ENCODE measurements at places on chromosomes 11 and 22.

DNA sequence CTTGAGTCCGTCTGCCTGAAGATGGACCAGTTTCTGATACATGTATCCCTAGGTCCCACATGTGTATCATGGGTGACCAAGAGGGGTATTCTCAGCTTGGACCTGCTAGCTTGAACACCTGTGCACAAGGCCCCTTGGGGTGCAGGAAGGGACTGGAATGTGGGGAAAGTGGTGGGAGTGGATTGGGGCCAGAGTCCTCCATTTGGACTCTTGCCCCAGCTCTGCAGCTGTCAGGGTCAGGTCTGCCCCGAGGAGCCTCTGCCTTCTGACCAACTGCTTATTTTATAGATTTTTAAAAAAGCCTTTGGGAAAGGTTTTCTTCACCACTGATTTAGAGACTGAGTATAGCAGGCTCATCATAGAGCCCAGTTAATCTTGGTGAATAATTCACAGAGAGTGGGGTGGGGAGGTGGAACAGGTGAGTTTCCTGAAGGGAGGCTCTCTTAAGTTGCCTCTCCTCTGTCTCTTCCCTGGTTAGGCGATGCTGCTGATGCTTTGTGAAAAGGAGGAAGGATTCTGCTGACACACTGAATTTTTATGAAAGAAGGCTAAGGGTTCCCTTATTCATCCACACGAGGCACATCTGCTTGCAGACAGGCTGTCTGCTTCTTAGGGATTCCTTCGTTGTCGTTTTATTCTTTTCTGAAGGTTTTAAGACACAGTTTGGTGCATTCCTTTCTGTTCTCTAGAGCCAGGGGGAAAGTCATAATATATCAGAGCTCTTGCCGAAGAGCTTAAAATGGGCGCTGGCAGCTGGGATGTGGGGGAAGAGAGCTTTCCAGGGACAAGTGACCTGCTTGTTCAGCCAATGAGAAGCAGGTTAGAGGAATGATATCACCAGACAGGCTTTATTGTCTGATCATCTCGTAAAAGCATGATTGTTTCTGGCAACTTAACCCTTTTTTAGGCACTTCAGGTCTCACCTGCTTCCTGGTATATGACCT lies 19.9 kb downstream of the TRIM44 start:
- no peak for DNase-seq

DNA sequence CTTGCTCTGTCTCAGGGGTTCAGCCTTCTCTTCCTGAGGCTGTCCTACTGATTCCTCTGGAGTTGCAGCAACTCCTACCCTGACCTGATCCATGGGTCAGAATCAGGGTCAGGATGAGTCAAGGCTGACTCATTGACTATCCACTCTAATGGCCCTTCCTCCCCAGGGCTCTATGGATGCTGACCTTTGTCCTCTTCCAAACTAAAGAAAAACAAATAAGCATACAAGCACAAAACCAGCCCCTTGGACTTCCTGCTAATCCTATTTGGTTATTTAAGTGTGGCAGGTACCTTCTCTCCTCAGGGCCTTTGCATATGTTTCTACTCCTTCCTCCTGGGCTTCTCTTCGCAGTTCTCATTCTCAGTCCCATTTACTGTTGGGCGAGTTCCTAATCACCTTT lies 204.5 kb upstream of the NAV2 start:
- DNase-seq: no peak

DNA sequence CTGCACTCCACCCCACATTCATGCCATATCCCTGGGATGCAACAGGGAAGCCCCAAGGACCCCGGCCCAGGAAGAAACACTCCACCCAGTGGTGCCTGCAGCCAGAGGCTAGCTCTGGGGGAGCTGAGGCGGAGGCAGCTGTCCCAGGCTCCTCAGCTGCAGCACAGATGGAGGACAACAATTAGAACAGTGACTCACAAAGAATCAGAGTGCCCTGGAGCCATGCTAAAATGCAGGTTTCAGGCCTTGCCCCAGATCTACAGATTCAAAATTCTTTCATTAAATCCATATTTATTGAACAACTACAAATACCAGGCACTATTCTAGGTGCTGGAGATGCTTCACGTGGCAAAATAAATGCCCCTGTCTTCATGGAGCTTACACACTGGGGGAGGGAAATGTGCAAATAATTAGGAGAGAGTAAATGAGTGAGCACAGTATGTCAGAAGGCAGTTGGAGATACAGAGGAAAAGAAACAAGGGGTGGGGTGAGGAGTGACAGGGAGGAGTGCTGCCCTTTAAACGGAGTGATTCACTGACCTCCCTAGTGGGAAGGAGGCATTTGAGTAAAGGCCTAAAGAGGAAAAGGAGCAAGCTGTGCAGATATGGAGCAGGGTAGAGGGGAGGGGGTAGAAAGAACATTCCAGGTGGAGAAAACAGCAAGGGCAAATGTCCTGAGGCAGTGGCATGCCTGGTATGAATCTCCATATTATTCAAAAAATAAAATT lies 73.3 kb upstream of the CSNK2A3 start:
- DNase-seq: no peak

DNA sequence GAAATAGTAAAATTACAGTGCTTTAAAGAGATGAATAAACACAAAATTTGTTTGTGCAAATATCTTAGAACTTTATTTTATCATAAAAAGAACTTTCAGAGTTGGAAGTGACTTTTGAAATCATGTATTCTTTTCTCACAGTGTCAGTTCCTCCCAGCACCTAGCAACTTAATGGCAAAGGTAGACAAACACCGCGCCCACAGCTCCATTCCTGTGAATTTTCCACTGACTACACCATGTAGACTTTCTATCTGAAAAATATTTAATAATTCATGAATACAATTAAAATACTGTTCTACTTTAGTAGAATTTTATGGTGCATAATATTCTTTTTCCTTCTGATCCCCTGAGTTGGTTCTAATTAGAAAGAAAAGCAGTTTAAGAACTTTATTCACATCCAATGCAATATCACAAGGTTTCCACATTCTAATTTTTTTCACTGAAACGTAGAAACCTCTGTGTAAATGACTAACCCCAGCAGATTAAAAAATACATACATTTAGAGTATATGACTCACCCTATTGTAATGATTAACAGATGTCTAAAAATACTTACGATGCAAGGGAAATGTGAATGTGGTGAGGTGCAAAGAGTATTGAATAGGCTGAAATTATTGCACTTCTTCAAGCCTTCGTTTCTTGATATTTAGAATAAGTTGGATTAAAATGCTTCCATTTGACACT lies 218.2 kb upstream of the CCDC179 start:
- DNase-seq: no peak

GRCh38 chr22:41021061-41021612 lies 70.0 kb downstream of the RBX1 start:
- no peak for DNase-seq

DNA sequence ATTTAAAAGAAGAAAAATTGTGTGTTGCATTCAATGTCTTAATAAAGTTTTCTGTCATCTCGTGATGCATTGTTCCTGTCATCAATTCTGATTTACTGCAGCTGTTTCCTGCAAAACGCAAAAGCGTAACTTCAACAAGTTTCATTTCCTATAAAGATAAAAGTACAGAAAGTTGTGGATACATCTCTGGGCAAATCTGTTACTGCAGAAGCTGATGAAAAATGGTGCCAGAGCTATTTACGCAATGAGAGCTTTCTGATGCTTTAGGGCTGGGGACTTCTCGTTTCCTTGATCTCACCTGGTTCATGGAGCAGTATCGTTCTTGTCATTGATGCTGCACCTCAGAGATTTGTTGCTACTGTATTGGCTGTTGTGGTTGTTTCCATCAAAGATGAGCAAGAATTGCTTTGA lies 15.5 kb upstream of the MS4A12 start:
- DNase-seq: peak; percentile 70

GRCh38 chr11:83845797-83846196 lies 559.6 kb upstream of the CCDC90B start:
- no peak for DNase-seq

GRCh38 chr11:79971255-79971654 lies 530.4 kb upstream of the TENM4 start:
- no peak for DNase-seq

DNA sequence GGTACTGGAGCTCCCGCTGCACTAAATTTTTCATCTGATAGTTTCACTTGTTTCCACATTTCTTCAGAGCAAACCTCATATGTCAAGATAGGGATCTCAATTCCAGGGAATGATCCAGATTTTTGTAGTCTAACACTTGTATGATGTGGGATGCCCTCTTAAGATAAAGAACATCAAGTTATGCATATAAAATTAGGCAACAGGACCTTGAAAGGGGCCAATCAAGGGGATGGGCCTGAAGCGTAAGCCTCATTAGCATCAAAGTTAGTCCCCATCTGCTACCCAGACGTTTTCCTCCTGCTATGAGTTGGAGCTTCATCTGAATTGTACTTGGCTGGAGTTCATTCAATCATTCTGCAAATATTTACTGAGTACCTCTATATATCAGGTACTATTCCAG lies 17.5 kb downstream of the PDGFD start:
- no peak for DNase-seq

GRCh38 chr11:57793351-57794115 lies 31.9 kb downstream of the CTNND1 start:
- no peak for DNase-seq

DNA sequence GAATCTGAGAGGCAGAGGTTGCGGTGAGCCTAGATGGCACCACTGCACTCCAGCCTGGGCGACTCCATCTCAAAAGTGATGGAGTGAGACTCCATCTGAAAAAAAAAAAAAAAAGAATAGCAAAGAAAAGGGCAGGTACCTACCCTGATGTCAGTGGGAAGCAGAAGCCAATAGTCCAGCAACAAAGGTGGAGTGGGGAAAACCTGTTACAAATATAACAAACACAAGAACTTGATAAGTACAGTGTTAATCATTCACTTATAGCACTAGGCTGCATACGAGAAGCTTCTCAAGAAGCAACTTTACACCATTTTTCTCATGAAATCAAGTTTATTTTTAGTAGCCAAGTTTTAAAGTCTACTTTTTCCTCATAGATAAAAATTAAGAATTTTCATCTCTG lies 62.5 kb upstream of the YWHAH start:
- no peak for DNase-seq

DNA sequence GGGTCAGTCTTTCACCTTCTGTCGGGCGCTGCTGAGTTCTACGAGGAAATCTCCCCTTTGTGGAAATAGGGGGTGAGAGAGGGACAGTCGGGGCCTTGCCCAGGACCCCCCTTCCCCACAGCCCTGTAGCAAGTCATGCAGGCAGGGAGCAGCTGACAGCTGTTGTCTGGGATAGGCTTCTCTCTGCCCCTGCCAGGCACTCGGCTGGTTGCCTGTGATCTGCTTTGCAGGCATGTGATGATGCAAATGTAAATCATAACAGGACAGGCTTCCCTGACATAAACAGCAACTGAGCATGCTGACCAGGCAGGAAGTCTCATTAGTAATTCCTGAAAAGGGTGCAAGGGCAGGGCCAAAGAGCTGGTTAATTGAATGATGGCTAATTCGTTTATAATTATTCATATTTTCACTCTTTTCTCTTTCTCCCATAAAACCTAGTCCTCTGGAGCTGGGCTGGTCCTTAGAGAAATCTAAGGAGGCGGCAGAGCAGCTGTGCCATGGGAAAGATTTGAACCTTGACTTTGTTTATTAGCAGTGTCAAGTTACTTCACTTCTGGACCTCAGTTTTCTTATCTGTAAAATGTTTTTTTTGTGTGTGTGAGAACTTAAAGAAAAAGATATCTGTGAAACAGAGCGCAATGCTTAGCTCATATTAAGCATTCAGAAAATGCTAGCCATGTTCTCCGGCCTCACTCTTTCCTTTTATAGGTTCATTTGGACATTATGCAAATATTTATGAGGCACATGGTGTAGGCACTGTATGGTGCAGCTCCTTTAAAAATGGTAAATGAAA lies 129.7 kb downstream of the LDLRAD3 start:
- DNase-seq: no peak

DNA sequence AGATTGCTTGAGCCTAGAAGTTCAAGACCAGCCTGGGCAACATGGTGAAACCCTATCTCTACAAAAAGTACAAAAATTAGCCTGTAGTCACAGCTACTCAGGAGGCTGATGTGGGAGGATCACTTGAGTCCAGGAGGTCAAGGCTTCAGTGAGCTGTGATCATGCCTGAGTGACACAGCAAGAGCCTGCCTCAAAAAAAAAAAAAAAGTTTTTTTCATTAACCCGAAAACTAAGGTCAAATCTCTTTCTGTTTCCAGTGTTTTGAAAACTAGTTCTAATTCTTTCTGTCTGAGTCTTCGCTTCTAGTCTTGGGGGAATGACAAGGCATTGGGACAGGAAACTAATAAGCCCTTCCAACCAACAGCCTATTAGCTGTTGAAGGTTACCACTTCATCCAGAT lies 57.6 kb downstream of the LIF start:
- DNase-seq: no peak

DNA sequence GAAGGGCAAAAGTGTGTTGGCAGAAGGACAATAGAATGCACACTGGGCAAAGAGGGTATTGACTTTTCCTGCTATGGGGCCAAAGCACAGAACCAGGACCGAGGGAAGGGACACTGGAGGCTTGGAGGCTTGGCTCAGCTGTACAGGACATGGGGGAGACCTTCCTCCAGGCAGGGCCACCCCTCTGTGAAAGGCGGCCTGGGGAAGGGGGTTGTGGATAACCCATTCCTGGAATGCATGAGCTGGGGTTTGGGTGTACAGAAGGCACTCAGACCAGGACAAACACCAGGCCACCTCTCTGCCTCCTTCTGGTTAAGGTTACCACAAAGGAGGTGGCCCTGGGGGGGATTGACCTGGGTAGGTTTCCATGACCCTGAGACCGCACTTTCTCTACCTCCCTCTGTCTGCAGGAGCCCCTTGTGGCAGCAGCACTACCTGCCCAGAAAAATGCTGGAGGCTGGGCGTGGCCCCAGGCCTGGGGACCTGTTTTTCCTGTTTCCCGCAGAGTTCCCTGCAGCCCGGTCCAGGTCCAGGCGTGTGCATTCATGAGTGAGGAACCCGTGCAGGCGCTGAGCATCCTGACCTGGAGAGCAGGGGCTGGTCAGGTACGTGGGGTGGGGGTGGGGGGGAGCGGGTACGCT lies 9.6 kb downstream of the P2RY2 start:
- DNase-seq: no peak

DNA sequence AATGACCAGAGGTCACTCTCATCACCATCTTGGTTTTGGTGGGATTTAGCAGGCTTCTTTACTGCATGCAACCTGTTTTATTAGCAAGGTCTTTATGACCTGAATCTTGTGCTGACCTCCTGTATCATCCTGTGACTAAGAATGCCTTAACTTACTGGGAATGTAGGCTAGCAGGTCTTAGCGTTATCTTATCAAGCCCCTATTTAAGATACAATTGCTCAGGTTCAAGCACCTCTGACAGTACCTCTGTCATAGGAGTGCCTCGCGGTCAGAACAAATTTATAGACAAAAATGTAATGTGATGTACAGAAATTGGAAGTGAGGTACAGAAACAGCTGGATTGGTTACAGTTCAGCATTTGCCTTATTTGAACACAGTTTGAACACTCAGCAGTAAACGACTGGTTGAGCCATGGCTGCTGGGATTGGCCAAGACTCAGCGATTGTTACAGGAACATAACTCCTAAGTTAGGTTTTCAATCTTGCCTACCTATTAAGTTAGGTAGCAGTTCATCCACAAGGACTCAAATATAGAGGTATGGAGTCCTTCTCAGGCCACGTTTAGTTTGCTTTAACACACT lies 16.1 kb upstream of the TMEM123 start:
- DNase-seq: no peak

GRCh38 chr11:118930094-118930712 lies 4.5 kb upstream of the BCL9L start:
- DNase-seq: peak; percentile 64

- no peak for DNase-seq
Observed at GRCh38 chr22:24380220-24380904, 47.0 kb upstream of the ADORA2A start.

GRCh38 chr11:2816941-2817421 lies 68.6 kb downstream of the CDKN1C start:
- DNase-seq: no peak

- DNase-seq: no peak
Observed at GRCh38 chr11:126167488-126167887, 44.0 kb downstream of the RPUSD4 start.

Data from GM12864 (cell line).